ENCODE measurements at places on chromosomes 4 and X. TPM values are rescaled to one million over a fixed set of nuclear protein-coding genes. Genes with fewer than 3 reads are reported as not detected.

The GYG2 gene
- 2.6 TPM for polyA plus RNA-seq

The PTCHD1 gene
- 0.28 TPM for polyA plus RNA-seq

The GIMD1 gene
- not detected for polyA plus RNA-seq

The PABPC5 gene
- polyA plus RNA-seq = 2.3 TPM

The CTAG2 gene
- 8.4 TPM for polyA plus RNA-seq

The IL1RAPL2 gene
- 1.2 TPM for polyA plus RNA-seq

The TNMD gene
- polyA plus RNA-seq = 0.55 TPM

The ZNF157 gene
- polyA plus RNA-seq = 0.51 TPM

The MAGEC1 gene
- polyA plus RNA-seq = 16.2 TPM

The SOX3 gene
- 2.9 TPM for polyA plus RNA-seq

The ALPK1 gene
- 5.2 TPM for polyA plus RNA-seq
